CD4-positive, CD25-positive, alpha-beta regulatory T cell (primary cell): ENCODE measurements at places on chromosomes 1 and 21. TPM values are rescaled to one million over a fixed set of nuclear protein-coding genes. Genes with fewer than 3 reads are reported as not detected.

Gene OR2L8
- total RNA-seq: 0.42 TPM

Gene BEND5
- 2.2 TPM for total RNA-seq

Gene ACTA1
- total RNA-seq: not detected

Gene ANKRD65
- total RNA-seq: not detected

Gene EVI5
- total RNA-seq: 2.7 TPM

Gene SPRR1B
- not detected for total RNA-seq

Gene HPCAL4
- total RNA-seq: 13.8 TPM

Gene TCEA3
- total RNA-seq: 8.5 TPM

Gene ARHGAP29
- not detected for total RNA-seq

Gene ACOT11
- total RNA-seq: 0.15 TPM

Gene TMEM82
- not detected for total RNA-seq

Gene OR2T5
- not detected for total RNA-seq

Gene CHD5
- total RNA-seq: not detected

Gene EPHB2
- not detected for total RNA-seq

Gene GPR61
- 0.20 TPM for total RNA-seq

Gene OR14K1
- not detected for total RNA-seq

Gene ADORA1
- total RNA-seq: not detected

Gene LRRC71
- not detected for total RNA-seq

Gene LCE2C
- total RNA-seq: not detected

Gene KRTAP13-2
- total RNA-seq: not detected

Gene ANXA9
- total RNA-seq: not detected

Gene GALE
- total RNA-seq: 7.0 TPM

Gene LMNA
- total RNA-seq: 1,807 TPM

Gene SH3BGR
- total RNA-seq: not detected

Gene C1orf185
- total RNA-seq: not detected

Gene TAS1R1
- total RNA-seq: not detected

Gene OR2T11
- total RNA-seq: not detected

Gene ELAVL4
- not detected for total RNA-seq

Gene SPRR4
- not detected for total RNA-seq

Gene NHLH1
- not detected for total RNA-seq

Gene KCNJ9
- total RNA-seq: not detected

Gene KRTAP21-2
- total RNA-seq: not detected

Gene CCDC181
- total RNA-seq: not detected

Gene AKT3
- 84.2 TPM for total RNA-seq

Gene RAB4A
- 33.4 TPM for total RNA-seq

Gene CYP4B1
- not detected for total RNA-seq

Gene CNR2
- total RNA-seq: 0.15 TPM

Gene TCHHL1
- total RNA-seq: not detected

Gene TOMM40L
- total RNA-seq: 8.6 TPM

Gene KLF17
- not detected for total RNA-seq

Gene AGMAT
- 8.9 TPM for total RNA-seq

Gene ELAPOR1
- 19.5 TPM for total RNA-seq

Gene SLC35D1
- 16.7 TPM for total RNA-seq

Gene UTS2
- 8.0 TPM for total RNA-seq

Gene RHOU
- 1.6 TPM for total RNA-seq
